ENCODE measurements at places on chromosomes 11 and 22.

GRCh38 chr11:119991022-119991404, 146.9 kb downstream of the TRIM29 start:
- no peak for DNase-seq

- no peak for DNase-seq
Measured at GRCh38 chr22:43847376-43848289, 14.7 kb downstream of the SULT4A1 start.

- DNase-seq = no peak
Measured at GRCh38 chr11:32549611-32550187, 33.9 kb upstream of the EIF3M start.

- DNase-seq = no peak
Measured at GRCh38 chr11:33248416-33248971, 8.7 kb upstream of the HIPK3 start.

DNA sequence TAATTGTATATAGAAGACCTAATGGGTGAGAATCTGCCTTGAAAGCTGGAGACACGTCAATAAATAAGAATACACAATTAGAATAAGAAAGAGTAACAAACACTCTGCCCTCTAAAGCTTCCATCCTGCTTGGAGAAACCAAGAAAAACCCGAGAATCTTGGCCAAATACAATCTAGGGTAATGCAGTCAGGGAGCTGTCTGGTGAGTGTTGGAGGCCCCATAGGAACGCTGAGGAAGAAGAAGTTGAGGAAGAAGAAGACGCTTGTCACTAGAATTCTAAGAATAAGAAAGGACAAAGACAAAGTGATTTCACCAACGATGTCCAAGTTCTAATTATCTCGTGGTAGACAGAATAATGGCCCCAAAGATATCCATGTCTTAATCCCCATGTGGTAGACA, 4485.9 kb upstream of the OR11H1 start:
- no peak for DNase-seq

GRCh38 chr11:56558574-56558973, 15.5 kb upstream of the OR5M11 start:
- no peak for DNase-seq

DNA sequence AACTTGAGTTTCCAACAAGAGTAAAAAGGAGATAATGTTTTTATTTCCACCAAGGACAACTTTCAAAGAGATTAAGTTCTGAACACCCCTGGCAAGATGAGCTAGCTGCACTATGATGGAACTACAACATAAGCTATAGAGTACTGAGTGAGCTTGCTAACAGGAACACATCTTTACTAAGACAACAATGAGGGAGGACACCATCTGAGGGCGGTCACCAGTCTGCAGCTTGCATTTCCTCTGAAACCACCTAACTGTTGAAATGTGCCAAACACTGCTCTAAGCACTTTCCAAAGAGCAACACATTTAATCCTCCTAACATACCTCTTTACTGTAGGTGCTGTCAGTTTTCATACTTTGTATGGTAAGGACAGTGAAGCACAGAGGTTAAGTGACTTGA, 68.4 kb downstream of the TCF20 start:
- DNase-seq = no peak

GRCh38 chr11:22510741-22511140, 114.9 kb downstream of the FANCF start:
- DNase-seq = no peak

- no peak for DNase-seq
Measured at GRCh38 chr11:6334806-6335205, 14.5 kb upstream of the CAVIN3 start.

- DNase-seq = no peak
Measured at GRCh38 chr11:95229993-95230809, 801 bp downstream of the SESN3 start.

DNA sequence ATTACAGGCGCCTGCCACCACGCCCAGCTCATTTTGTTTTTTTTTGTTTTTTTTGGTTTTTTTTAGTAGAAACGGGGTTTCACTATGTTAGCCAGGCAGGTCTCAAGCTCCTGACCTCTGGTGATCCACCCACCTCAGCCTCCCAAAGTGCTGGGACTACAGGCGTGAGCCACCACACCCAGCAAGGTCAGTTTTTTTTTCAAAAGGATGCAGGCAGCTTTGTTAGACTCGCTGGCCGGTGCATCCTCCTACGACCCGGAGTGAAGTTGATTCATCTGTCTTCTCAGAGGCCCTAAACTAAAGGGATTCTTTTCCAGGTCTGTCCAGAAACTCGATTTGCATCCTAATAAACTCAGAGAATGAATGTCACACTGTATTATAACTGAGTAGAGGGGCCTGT, 182.3 kb downstream of the DBX1 start:
- no peak for DNase-seq

DNA sequence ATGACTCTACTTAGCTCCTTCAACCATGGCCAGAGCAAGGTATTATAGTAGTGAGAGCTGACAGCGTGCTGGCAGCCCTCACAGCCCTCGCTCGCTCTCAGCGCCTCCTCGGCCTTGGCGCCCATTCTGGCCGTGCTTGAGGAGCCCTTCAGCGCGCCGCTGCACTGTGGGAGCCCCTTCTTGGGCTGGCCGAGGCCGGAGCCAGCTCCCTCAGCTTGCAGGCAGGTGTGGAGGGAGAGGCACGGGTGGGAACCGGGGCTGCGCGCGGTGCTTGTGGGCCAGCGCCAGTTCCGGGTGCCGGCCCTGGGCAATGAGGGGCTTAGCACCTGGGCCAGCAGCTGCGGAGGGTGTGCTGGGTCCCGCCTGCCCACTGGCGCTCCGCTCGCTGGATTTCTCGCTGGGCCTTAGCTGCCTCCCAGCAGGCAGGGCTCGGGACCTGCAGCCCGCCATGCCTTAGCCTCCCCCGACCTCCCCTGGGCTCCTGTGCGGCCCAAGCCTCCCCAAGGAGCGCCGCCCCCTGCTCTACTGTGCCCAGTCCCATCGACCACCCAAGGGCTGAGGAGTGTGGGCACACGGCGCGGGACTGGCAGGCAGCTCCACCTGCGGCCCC, 63.1 kb downstream of the SPATA19 start:
- no peak for DNase-seq

GRCh38 chr11:121374286-121374985, 77.7 kb upstream of the SORL1 start:
- DNase-seq = no peak

Measured in stimulated activated CD4-positive, alpha-beta T cell treated with anti-CD3 and anti-CD28 coated beads, TNF-alpha, amount 100 ng/mL, for 4 hours (primary cell).